Activated CD4-positive, alpha-beta T cell treated with anti-CD3 and anti-CD28 coated beads, Interleukin-2, amount 50 U/mL, for 48 hours (primary cell): ENCODE measurements at places on chromosomes 6 and 20.

DNA sequence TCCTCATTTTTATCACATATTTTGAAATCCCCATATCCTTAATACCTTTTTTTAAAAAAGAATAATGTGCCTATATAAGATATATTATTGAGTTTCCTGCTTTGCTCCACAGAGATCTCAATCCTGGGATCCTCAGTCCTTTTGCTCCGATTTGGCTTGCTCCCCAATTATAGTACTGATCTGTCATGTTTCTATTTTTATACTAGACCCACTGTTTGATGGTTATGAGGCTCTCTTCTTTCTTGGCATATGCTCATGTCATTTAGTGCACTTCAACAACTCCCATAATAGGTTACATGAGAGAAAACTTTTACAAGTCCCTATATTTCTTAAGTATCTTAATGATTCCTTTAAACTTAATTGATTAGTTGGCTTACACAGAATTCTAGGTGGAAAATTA, 958.5 kb upstream of the EPHA7 start:
- DNase-seq = no peak

- DNase-seq = no peak
Observed at GRCh38 chr6:108714101-108714765, 134.0 kb upstream of the ARMC2 start.

DNA sequence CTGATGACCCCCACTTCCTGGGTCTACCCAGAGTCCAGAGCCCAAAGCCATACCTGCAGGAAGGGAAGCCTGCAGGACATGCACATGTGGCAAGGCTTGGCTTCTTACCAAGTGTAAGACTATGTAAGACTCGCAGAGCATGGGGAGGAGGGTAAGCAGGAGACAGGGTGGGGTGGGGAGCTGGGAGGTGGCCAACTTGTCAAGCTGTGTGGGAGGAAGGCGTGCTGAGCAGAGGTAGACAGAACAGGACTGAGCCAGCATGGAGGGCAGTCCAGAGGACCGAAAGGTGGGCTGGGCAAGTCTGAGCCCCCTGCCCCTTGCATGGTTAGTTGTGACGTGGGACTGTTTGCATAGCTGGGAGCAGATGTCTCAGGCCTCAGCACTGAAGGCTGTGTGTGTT, 53.4 kb upstream of the RNF24 start:
- DNase-seq = no peak

DNA sequence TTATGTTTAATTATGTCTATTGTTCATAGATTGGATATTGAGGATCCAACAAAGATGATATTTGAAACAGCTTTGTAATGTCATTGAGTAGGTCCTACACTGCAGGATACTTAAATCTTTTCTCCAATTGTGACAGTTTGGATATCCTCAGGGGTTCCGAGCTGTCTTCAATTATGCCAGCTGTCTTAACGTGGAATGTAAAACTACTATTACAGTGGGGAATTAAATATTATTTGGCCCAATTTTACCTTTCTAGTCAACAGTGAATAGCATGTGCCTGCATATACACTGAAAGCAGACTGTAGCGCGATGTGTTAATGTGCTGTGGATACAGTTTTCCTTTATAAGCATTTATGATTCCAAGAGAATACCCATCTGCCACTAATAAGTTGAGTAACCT, 156.9 kb downstream of the GRIK2 start:
- DNase-seq = no peak

GRCh38 chr6:26363882-26364701, 906 bp upstream of the BTN3A2 start:
- DNase-seq = no peak

- DNase-seq = no peak
Observed at GRCh38 chr20:39109933-39110818, 148.0 kb downstream of the DHX35 start.

- DNase-seq = no peak
Observed at GRCh38 chr6:87968435-87969278, 79.0 kb upstream of the SPACA1 start.

GRCh38 chr6:24157886-24158285, 31.9 kb downstream of the NRSN1 start:
- no peak for DNase-seq

- no peak for DNase-seq
Observed at GRCh38 chr20:37359836-37360235, 13.9 kb downstream of the SRC start.

- no peak for DNase-seq
Observed at GRCh38 chr20:20322912-20323311, 45.0 kb upstream of the INSM1 start.
